AG10803 (cell line): ENCODE measurements at places on chromosomes 2 and 18.

DNA sequence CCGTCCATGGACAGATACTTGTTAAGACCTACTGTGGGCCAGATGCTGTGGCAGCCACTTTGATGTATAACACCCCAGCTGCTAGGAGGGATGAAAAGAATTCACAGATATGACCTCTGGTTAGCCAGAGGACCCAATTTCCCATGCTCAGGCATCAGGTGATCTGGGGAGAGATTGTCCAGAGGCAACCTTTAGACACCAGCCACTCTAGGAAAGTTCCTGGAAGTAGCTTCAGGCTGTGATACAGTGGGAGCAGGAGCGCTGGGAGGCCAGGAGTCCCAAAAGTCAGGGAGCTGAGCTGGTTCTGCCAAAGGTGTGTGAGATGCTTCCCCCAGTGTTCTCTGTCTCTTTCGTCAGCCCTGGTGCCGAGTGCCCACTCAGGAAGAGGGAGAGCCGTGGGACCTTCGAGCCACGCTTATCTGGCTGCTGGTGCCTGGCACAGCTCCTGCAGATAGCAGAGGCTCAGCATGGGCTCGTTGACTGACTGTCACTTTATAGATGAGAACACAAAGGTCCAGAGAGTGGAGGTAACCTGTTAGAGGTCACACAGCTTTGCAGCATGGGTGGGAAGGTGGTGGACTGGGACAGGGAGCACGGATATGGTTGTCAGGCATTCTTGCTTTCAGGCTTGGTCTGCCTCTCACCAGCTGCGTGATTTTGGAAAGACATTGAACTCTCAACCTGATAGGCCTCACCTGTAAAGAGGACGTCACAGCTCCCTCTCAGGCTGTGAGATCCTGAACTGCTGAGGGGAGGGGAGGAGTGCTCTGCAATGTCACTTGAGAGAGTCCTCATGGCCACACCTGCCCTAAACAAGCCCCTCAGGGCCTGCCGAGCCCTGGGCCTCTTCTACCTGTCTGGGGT lies 7.8 kb upstream of the RALB start:
- no peak for DNase-seq

DNA sequence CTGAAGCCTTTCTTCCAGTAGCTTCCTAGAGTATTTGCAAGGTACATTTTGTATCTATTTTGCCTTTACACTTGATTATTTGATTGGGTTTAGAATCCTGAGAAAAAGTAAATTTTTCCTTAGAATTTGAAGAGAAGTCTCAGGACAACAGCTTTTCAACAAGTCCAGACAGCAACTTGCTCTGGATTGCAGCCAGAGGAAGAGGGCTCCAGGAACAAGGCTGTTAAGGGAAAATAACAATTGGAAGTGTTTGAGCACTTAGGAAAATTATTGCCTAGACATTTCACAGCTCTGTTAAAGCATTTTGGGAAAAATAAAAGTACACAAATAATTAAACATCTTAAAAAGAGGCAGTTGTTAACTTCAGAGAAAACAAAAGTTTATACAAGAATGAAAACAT lies 58.3 kb upstream of the RAPGEF4 start:
- DNase-seq: no peak

GRCh38 chr2:6648596-6649247 lies 217.0 kb downstream of the CMPK2 start:
- no peak for DNase-seq

GRCh38 chr2:125397535-125398251 lies 1258.3 kb upstream of the GYPC start:
- DNase-seq: no peak

- DNase-seq: peak; percentile 83
Observed at GRCh38 chr2:128473175-128474035, 154.7 kb upstream of the HS6ST1 start.

- DNase-seq: peak; percentile 47
Observed at GRCh38 chr2:150339951-150340350, 147.5 kb downstream of the RND3 start.

DNA sequence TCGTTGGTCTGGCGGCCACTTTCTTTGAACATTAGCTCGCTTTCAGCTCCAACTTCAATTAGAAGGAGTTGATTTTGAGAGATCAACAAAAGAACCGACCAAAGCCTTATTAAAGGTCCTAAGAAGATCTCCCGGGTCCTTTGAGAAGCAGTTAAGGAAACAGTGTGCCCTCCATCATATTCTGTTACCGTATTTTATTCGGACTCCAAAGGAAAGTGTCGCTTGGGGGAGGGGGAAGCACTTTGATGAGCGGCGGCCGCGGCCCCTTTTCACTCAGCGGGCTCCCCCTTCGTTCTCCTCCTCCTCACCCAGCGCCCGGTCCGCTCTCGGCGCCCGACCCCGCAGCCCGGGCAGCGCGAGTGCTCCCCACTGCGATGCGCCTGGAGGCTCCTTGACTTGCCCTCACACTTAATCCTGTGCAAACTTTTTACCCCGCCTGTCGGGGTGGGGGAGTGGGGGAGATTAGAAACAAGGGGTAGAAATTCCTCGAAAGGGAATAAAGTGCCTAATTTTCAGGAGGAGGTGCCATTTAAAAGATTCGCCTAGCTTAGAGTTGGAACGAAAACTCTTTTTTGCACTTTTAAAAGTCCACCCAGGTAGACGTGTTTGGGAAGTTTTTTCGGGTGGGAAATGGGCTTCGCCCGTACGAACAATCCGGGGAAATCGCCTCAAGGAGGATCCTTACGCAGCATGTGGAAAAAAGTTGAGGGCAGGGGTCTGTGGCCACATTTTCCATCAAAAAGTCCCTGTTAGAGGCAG lies 1.2 kb upstream of the OTX1 start:
- no peak for DNase-seq

DNA sequence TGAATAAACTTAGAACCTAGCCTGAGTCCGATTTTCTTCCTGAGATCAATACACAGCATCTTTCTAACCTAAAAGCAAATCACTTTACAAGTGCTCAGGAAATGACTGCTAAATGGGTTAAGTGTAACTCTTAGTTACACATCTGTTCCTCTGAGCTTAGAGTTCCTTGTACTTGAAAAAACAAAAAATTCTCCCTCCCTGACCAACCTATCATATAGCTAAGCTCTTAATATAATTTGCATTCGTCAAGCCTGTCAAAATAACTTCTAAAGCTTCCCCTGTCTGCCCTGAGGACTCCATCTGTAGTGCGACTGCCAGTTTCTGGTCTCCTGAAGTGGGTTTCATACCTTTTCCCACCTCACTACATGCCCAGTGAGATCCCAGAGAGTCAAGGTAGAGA lies 190.4 kb downstream of the NCK2 start:
- DNase-seq: no peak

GRCh38 chr2:149679286-149679685 lies 91.7 kb upstream of the MMADHC start:
- peak; percentile 87 for DNase-seq

DNA sequence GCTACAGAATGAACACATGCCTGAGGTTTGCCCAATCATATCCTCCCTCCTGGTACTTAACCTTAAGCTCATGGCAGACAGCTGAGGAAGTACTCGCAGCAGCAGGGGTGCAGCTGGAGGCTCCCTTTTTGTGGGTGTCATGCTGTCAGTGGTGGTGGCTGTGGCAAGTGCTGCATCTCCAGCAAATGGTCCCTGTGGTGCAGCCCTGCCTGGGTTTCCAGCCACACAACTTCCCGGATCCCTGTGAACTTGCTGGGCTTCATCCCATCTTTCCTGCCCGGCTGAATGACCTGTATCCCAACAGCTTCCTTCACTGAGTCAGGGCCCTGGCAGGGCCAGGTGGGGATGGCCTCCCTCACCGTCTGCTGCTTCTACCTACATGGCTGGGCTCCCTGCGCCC lies 5.0 kb downstream of the TMEM185B start:
- DNase-seq: no peak

DNA sequence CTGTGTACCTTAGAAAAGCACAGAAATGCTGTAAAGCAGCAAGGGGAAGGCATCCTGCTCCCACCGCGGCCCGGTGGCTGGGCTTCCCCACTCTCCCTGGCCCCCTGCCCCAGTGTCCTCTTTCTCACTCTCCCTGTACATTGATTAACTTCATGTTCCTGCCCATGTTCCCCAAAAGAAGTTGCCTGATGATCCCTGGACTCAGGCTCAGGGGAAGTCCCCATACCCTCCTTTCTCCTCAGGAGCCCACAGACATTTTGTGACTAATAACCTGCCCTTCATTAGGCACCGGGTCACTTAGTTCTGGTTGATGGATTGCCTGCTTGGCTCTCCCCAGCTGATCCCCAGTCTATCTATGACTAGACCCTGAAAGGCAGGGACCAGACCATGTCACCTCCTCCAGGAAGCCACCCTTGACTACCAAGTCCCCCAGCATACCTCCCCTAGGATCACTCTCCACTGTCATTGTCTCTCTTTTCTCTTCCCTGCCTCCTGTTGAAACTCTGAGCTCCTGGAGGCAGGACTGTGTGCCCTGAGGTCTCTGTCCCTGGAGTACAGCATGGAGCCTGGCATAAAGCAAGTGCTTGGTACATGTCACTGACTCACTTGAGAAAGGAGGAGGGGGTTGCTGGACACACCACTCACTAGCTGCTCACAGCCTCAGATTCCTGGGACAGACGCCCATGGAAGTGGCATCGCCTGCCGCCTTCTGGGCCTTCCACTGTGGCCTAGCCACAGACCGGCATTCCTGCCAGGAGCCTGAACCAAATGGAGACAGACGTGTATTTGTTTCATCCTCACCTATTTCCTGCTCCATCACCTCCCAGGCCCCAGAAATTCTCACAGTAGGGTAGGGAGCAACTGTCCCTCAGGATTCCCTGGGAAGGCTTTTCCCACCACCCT lies 13.5 kb downstream of the MALL start:
- peak; percentile 42 for DNase-seq

GRCh38 chr18:10041180-10041579 lies 127.4 kb downstream of the VAPA start:
- DNase-seq: peak; percentile 33

GRCh38 chr2:174353004-174353403 lies 18.2 kb downstream of the SP9 start:
- no peak for DNase-seq

DNA sequence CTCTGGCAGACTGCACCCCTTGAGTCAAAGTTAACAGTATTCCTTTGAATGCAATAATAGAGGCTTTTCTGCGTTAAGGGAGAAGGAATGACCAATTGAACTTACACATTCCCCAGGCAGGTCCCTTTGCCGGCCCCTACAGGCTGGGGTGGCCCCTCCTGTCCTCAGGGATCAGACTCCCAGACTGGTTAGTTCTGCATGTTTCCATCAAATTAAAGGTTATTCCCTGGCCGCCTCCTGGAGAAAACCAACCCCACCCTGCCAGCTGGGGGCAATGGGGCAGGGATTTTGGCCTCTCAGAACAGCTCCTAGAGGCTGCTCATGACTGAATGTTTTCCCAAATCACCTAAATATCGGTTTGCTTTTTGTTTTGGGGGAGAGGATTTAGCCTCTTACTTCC lies 199.6 kb downstream of the MGAT5 start:
- DNase-seq: no peak

- DNase-seq: no peak
Observed at GRCh38 chr2:180653481-180653880, 326.9 kb upstream of the UBE2E3 start.

GRCh38 chr2:107817378-107817777 lies 9.3 kb upstream of the RGPD4 start:
- DNase-seq: no peak

DNA sequence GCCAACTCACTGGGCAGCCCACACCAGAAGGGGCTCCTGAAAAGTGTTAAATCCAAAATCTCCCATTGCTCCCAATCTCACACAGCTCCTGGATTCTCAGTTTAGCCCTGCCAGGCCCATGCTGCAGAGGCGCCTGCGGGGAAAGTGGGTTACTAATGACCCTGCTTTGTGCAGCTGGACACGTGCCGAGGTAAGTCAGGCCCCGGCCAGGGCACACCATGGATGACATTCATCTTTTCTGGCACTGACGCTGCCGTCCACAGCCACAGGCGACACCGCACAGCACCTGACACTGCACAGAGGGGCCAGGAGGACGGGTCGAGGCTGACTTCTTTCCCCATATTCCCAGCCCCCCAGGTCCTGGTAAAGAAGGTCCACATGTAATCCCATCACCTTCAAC lies 193.5 kb downstream of the EIPR1 start:
- DNase-seq: no peak

DNA sequence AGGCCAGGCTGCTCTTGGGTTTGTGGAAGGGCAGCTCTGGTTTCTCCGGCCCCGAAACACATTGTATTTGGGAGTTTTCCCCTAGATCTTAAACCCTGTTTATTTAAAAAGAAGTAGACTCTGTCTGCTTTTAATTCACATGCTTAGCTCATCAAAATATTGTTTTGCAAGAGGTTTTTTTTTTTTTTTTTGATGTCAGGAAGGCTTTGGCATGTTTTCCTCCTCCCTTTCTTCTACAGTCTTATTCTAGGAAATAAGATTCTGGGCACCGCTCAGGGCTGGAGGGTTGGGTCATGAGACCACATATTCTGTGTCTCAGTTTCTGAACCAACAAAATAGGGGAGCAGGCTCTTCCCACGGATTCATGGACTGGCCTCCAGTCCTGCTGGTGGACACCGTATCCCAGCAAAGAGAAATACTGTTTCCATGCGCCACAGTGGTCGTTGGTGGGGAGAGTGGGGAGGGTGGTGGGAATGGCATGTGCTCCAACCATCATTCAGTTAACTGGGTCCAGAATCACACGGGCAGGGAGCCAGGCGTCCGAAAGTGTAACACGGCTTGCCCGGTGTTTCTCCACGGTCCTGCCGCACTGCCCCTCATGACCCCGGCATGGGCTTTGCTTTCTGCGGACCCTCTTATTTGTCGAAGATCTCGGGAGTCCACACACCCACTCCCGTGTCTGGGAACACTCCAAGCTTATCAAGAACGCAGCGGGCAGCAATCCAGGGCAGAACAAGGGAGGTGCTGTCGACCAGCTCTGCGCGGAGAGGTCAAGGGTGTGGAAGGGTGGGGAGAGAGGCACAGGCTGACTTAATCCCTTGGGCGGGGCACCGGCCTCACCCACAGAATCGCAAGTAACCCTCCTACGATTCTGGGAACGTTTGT lies 176.7 kb downstream of the GLI2 start:
- DNase-seq: peak; percentile 85

DNA sequence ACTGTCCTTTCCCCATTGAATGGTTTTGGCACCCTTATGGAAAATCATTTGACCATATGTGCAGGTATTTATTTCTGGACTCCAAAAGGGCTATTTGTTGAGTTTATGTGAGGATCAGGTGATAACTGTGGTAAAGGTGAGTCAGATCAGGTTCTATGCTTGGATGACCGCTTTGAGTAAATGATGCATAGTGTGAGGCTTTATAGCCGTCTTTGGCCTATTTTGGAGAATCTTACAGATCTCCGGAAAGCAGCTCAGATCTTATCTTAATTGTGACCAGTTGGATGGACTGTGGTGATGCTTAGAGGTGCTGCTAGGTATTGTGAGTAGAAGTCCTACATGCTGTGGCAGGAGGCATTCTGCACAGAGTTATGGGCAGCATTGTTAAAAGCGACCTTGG lies 126.2 kb downstream of the METTL8 start:
- no peak for DNase-seq
